ENCODE measurements at places on chromosomes 3 and 15.

- DNase-seq = no peak
Measured at GRCh38 chr3:150447084-150447483, 39.0 kb downstream of the TSC22D2 start.

DNA sequence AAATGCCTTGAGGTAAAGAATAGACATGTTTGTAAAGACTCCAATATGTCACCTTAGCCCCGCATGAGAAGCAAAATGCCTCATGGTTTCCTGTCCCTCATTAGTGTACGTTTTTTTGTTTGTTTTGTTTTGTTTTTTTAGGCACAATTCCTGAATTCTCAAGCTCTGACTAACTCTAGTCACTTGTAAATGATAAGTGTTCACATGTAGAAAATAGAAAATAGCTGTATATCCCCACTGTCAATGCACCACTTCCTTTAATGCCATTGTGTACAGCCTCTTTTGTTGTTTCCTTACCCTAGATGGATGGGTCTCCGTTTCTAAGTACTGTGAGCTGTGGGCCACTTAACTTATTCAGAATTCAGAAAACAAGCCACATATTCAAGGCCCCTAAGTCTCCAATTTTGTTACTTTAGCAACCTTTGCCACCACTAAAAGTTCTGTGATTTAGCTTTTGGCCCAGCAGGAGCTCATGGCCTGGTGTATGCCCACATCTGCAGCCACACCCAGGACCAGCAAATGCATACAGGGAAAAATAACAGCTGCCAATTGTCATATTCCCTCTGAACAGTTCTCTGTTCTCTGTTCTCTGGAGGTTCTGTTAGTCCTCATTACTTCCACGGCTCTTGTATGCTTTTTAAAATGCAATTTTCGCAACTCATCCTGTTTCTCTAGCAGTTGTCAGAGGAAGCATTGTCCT lies 655.5 kb downstream of the GBE1 start:
- no peak for DNase-seq

DNA sequence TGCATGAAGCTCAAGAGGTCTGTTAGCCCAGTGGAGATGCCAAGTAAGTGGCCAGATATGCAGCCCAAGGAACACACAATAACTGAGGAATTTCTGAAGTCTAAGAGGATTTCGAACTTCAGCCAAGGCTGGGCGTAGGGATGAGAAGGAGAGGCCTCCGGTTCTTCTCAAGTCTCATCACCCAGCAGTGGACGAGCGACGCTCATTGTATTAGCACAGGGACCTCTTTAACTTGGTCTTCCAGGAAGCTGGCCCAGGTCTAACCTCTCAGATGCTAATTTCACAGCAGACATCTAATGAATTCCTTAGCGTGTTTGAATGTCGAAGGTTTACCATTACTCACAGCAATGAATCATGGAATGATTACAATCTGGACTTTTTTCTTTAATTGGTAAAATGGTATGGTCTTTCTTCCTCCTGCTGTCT lies 85.0 kb downstream of the HES1 start:
- DNase-seq = no peak

DNA sequence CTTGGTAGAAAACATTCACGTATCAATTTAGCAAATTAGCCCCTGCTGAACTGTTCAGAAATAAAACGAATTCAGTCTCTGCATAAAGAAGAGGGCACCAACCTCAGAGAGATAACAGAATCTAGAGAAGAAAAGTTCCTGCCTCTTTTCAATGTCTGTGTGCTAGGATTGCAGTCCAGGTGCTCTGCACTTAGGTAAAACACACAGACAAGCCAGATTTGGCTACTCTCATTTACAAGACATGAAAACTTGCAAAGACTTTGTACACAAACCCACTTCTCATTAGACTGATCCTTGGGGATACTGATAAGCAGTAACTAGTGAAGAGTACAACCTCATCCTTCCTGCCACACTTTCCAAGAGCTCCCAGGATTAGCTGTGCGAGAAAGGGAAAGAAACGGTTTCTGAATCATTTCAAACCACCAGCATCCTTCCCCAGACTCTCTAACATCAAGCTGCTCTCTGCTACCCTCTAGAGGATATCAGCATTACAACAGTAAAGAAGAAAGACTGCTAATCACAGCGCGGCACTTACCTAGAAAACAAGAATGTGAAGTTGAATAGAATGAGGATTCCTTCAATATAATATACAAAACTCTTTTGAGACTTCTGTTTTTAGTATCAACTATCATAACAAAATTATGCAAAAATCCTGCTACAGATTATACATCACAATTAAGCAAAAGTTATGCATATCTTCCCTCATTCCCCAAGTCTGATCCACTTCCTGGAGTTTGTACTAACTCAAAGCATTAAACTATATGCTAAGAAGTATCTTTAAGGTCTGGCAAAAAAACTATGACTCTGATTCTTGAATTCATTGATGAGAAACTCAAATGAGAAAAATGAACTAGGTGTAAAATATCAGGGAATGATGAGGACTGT lies 306.4 kb downstream of the MAGI1 start:
- peak; percentile 18 for DNase-seq

DNA sequence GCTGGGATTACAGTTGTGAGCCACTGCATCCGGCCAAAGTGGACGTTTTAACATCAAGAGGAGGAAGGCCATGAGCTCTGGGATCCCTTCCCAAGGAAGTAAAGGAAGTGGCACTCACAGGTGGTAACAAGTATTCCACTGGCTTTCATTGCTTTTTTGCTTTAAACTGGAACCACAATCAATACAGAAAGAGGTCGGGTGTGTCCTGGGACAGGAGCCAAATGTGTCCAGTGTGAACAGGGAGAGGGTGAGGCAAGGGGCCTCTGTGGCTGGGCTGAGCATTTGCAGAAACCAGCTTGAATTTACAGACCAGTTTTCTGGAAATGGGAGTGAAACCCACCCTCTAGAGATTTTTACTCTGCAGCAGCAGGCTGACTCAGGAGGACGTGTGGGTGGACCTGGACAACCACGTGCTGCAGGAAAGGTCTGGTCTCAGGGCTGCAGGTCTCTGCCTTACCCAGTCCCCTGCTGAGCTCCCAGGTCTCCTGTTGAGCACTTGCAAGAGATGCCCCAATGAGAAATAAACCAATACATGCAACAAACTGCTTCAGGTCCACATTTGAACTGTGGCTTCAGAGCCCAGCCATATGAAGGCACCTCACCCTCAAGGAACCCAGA lies 42.8 kb upstream of the TMEM115 start:
- no peak for DNase-seq

- no peak for DNase-seq
Measured at GRCh38 chr3:3107181-3107580, 3.0 kb downstream of the IL5RA start.

- DNase-seq = no peak
Measured at GRCh38 chr3:129535075-129535474, 6.6 kb downstream of the RHO start.

- DNase-seq = no peak
Measured at GRCh38 chr3:113953677-113954076, 5.9 kb downstream of the ZDHHC23 start.

GRCh38 chr3:156750191-156750873 lies 75.8 kb upstream of the LEKR1 start:
- peak; percentile 20 for DNase-seq

- DNase-seq = no peak
Measured at GRCh38 chr3:41050144-41050543, 149.2 kb upstream of the CTNNB1 start.

- no peak for DNase-seq
Measured at GRCh38 chr3:185763347-185764005, 61.4 kb downstream of the IGF2BP2 start.

GRCh38 chr3:191123946-191124345 lies 75.1 kb upstream of the OSTN start:
- no peak for DNase-seq

- no peak for DNase-seq
Measured at GRCh38 chr15:39960411-39960810, 26.5 kb downstream of the EIF2AK4 start.

GRCh38 chr3:156316076-156316475 lies 195.7 kb downstream of the KCNAB1 start:
- DNase-seq = no peak

DNA sequence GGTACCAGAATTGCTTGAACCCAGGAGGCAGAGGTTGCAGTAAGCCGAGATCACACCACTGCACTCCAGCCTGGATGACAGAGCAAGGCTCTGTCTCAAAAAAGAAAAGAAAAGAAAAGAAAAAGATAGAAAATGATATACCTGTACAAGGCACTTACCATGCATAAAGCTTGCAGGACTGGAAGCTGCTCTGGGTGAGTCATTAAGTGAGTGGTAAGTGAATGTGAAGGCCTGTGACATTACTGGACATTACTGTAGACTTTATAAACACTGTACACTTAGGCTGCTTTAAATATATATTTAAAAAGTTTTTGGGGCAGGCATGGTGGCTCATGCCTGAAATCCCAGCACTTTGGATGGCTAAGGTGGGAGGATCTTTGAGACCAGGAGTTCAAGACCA lies 99.2 kb downstream of the SLMAP start:
- no peak for DNase-seq

- DNase-seq = no peak
Measured at GRCh38 chr15:41554915-41555314, 4.1 kb upstream of the TYRO3 start.

- DNase-seq = no peak
Measured at GRCh38 chr15:91065505-91065904, 34.6 kb upstream of the SV2B start.

Measured in DMS 273 treated with DMSO at 0.1 percent for 48 hours (cell line).